Activated effector memory CD4-positive, alpha-beta T cell treated with Interleukin-2 at 50 U/mL for 16 hours (primary cell): ENCODE measurements at places on chromosomes 12 and 14.

- no peak for DNase-seq
These were observed 60.0 kb upstream of the FZD10 start for GRCh38 chr12:130102266-130102665.

GRCh38 chr14:55117803-55118441 lies 11.1 kb upstream of the LGALS3 start:
- no peak for DNase-seq

DNA sequence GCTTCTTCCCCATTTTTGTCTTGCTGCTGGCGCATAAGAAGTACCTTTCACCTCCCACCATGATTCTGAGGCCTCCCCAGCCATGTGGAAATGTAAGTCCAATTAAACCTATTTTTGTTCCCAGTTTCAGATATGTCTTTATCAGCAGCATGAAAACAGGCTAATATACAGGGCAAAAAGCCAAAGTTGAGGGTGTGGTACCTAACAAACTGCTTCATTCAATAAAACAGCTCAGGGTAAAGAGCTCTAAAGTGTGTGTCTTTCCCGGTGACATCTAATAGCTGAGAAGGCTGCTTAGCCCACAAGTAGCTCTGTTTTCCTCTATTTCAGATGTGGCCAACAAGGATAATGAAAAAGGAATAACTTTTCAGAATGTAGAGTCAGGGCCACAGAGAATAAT lies 76.7 kb upstream of the SLC8A3 start:
- no peak for DNase-seq

- no peak for DNase-seq
These were observed 21.2 kb upstream of the AKAP5 start for GRCh38 chr14:64444140-64444539.

DNA sequence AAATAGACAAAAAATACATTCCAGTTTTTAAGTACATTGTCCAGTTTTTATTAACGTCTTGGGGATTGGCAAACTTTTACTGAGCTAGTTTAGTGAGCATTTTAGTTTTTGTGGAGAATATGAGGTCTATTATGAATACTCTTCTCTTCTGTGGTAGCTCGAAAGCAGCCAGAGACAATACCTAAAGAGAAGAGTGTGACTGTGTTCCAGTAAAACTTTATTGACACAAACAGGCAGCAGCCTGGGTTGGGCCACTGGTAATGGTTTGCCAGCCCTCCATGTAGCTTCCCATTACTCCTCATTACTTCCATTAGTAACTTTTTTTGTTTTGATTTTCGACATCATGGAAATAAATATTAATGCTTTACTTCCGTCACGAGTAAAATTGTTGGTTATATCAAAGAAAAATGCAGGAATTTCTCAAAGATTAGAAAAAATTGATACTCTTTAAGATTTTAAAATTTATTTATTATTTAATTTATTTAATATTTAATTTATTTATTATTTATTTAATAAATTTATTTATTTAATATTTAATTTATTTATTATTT lies 19.6 kb downstream of the RMST start:
- DNase-seq = no peak

GRCh38 chr12:2145433-2145998 lies 92.7 kb downstream of the CACNA1C start:
- DNase-seq = no peak

DNA sequence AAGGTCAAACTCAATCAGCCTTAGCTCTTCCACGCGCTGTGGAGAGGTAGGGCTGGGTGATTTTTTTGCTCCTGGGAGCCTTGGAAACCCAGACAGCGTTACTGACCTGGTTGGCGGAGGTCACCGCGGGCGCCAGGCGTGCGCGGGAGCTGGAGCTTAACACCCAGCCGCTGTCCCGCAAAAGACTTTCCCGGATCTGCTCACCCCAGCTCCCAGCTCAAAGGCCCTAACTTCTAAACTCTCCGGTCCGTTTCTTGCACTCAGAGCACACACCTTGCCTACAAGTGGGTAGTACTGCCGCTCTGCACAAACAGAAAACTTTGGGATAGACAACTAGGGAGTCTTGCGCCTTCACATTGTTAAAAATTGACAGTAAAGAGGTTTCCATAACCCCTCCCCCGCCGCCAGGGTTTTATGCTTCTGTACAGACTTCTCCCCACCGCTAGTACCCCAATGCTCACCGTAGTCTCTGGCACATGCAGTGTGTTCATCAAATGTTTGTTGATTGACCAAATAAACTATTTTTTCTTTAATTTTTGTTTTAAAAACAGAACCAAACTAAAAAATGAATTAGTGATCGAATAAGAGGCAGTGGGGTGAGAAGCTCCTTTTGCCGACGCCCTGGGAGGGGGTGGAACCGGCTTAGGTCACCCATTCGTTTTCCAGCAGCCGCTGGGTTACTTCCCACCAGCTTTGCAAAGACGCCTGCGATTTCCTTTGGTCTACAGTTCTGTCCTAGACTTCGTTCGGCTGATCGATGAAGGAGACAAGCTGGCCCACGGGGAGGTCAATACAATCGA lies 12.7 kb upstream of the TBX3 start:
- no peak for DNase-seq

DNA sequence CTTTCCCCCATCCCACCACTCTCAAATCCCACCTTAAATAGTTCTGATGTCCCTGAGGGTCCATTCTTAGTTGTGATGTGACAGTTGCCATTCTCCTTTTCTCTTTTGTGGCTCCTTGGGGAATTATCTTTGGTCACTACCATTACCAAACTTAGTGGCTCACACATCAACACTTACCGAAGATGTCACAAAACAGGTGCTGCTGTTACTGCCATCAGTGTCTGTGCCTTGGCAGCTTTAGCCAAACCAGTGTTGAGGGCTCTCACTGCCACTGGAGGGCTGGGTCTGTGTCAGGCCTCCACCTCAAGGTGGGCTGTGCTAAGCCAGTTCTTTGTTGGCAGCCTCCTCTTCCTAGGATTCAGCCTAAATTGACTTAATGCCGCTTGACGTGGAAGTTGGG lies 144.0 kb downstream of the MYRFL start:
- DNase-seq = no peak

DNA sequence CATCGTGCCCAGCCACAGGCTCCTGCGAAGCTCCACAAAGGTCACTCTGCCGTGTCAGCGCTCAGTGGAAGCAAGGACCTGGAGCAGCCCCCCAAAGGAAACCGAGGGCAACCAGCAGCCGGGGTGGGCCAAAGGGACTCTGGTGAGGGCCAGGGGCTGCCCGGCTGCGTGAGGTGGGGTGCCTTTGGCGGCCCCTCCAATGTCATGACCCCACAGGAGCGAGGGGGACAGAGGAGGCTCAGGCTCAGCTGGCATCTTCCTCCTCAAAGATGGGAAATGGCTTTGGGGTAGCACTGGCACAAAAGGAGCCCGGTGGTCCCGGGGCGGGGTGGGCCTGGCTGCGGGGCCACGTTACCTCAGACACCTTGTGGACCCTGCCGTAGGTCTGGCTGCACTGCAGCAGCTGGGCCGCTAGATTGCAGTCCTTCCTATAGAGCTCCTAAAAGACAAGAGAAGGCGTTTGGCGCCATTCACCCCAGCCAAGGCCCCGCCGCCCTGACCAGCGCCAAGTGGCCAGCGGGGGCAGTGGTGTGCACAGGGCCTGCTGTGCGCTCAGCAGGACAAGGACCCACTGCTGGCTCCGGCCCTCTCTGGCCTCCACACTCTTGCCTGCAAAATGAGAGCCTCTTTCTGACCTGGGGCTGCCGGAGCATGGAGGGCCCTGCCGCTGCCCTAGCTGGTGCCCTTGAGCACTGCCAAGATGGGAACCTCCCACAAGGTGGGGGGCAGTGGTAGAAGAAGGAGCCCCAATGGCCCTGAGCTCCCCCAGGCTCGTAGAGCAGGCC lies 46.9 kb downstream of the BEGAIN start:
- no peak for DNase-seq

GRCh38 chr12:108751821-108752220 lies 20.5 kb upstream of the CORO1C start:
- DNase-seq = no peak

- DNase-seq = no peak
These were observed 17.8 kb upstream of the HIF1A start for GRCh38 chr14:61677479-61677878.

DNA sequence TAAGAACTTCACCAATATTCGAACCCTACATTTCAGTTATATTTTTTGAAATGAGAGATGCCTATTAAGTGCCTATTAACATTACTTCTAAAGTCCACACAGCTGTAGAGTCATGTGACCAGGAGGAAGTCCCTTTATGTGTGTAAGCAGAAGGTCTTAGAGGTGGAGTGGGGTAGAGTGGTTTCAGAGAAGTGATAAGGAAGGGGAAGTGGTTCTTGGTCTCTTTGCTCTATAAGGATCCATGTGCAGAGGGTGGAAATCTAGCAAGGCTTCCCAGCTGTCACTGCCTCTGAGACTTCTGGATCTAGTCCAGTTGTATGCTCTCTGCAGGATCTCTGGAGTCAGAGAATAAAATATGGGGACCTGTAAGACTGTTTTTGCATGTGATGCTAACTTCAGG lies 673.9 kb downstream of the FLRT2 start:
- DNase-seq = no peak
